Mammary epithelial cell (primary cell): ENCODE measurements at places on chromosomes 12 and 14. TPM values are rescaled to one million over a fixed set of nuclear protein-coding genes. Genes with fewer than 3 reads are reported as not detected.

The COL2A1 gene
- 0.61 TPM in 1 of 2 replicates, not detected in the other for total RNA-seq

The POTEG gene
- not detected for total RNA-seq

The RAB35 gene
- total RNA-seq = 48.7 and 60.4 TPM in 2 replicates

The KERA gene
- total RNA-seq = not detected in 2 replicates

The MAP3K9 gene
- 24.3 TPM for total RNA-seq

The SPATA7 gene
- total RNA-seq = 7.8 and 8.0 TPM in 2 replicates

The PELI2 gene
- total RNA-seq = 0.33 TPM

The MMAB gene
- 27.5 TPM for total RNA-seq

The CCNB1IP1 gene
- total RNA-seq = 51.2 TPM

The MBD6 gene
- 62.9 and 69.2 TPM in 2 replicates for total RNA-seq

The NTS gene
- total RNA-seq = not detected

The TMCC3 gene
- total RNA-seq = 15.2 and 22.7 TPM in 2 replicates

The CFAP251 gene
- 25.3 and 26.8 TPM in 2 replicates for total RNA-seq

The ITGA5 gene
- 86.6 and 128 TPM in 2 replicates for total RNA-seq

The SOAT2 gene
- not detected for total RNA-seq

The GLIPR1L1 gene
- not detected in 2 replicates for total RNA-seq

The IFNG-AS1 gene
- total RNA-seq = not detected in 2 replicates

The GARIN6 gene
- total RNA-seq = not detected

The SLC8B1 gene
- total RNA-seq = 11.7 TPM

The B4GALNT3 gene
- 5.1 and 5.4 TPM in 2 replicates for total RNA-seq

The TMEM119 gene
- 1.0 TPM for total RNA-seq

The BCL2L14 gene
- total RNA-seq = not detected in 2 replicates

The C12orf56 gene
- total RNA-seq = not detected

The GPRC5D gene
- total RNA-seq = not detected in 2 replicates

The MGP gene
- total RNA-seq = 55.5 TPM

The APOLD1 gene
- 0.99 and 1.5 TPM in 2 replicates for total RNA-seq

The DLK1 gene
- not detected for total RNA-seq

The LMO3 gene
- total RNA-seq = 0.45 TPM in 1 of 2 replicates, not detected in the other

The MDP1 gene
- total RNA-seq = 12.0 and 15.8 TPM in 2 replicates

The KCNH3 gene
- total RNA-seq = under 0.01 TPM

The KRT71 gene
- not detected in 2 replicates for total RNA-seq

The SYNE3 gene
- 13.0 and 19.2 TPM in 2 replicates for total RNA-seq

The PDE3A gene
- total RNA-seq = under 0.01 TPM

The NUDT14 gene
- total RNA-seq = 32.0 TPM

The FGFR1OP2 gene
- 25.7 TPM for total RNA-seq

The TMEM63C gene
- total RNA-seq = 6.3 TPM

The SLC7A8 gene
- total RNA-seq = 41.1 and 74.5 TPM in 2 replicates

The B4GALNT1 gene
- total RNA-seq = 8.0 TPM

The BHLHE41 gene
- total RNA-seq = 19.2 TPM

The SIX4 gene
- 10.7 TPM for total RNA-seq

The SMOC1 gene
- total RNA-seq = 24.9 and 44.9 TPM in 2 replicates

The KRT72 gene
- not detected for total RNA-seq
